ENCODE measurements at places on chromosomes 2 and 18.
A peak's percentile ranks its signal among the peaks of the same experiment; 100 is the strongest.

DNA sequence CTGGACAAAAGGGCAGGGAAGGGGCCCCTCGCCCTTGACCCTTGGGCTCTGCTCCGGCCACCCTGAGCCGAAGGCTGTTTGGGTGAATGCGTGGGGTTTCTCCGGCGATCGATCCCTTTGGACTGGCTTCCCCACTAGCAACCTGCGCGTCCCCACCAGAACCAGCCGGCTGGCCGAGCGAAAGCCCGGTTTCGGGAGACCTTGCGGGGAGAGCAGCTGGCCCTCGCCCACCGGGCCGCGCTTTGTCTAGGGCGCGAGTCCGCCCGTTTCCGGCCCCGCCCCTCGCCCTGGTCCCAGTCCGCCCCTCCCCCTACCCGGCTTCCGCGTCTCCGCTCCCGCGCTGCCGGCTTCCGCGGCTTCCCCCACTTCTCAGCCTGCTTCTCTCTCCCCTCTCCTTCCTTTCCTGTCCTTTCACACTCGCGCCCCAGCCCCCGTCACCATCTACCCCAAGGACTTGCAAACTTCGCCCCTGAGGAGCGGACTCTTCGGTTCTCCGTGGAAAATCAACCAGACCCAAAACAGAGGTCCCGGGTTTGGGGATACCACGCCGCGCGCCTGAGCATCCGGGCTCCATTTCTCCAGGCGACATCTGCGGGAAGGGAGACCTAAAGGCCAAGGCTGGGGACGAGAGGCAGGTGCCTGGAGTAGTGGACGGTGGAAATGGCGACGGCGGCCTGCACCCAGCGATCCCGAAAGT, 48.0 kb upstream of the ATP6V1B1 start:
- DNase-seq, result peak; percentile 58

- DNase-seq, result no peak
Measured at GRCh38 chr2:189024901-189025618, 50.9 kb downstream of the COL3A1 start.

DNA sequence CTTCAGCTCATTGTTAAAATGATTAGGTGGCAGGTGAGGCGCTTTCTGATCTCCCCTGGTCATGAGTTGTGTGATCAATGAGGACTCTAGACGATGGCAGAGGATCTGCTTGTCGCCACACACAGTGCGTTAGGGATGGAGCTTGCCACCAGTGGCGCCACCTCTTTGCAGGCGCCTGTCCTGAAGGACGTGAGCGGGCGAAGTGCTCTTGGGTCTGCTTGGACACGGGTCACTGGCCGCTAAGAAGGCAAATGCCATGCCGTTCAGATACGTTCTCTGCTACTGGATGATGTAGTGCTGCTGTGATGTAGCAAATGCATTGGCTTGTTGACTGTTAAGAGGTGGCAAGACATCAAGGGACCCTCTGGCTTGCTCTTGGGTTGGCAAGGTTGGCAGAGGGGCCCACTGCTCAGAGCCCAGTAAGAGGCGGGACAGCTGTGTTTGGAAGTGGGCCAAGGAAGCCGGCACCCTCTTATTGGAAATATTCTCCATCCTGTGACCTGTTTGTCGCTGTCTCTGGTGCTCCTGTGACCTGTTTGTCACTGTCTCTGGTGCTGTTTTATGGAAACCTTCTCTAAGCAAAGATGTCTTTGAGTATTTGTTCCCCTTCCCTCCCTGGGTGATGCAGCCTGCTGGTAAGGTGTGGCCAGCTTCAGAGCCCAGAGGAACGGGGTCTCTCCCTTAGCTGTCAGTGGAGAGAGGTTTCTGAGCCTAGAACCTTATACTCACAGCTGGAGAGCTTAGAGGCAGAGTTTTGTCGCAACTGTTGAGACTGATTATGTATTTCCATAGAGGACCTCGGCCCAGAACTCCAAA, 14.6 kb downstream of the LDLRAD4 start:
- no peak for DNase-seq

DNA sequence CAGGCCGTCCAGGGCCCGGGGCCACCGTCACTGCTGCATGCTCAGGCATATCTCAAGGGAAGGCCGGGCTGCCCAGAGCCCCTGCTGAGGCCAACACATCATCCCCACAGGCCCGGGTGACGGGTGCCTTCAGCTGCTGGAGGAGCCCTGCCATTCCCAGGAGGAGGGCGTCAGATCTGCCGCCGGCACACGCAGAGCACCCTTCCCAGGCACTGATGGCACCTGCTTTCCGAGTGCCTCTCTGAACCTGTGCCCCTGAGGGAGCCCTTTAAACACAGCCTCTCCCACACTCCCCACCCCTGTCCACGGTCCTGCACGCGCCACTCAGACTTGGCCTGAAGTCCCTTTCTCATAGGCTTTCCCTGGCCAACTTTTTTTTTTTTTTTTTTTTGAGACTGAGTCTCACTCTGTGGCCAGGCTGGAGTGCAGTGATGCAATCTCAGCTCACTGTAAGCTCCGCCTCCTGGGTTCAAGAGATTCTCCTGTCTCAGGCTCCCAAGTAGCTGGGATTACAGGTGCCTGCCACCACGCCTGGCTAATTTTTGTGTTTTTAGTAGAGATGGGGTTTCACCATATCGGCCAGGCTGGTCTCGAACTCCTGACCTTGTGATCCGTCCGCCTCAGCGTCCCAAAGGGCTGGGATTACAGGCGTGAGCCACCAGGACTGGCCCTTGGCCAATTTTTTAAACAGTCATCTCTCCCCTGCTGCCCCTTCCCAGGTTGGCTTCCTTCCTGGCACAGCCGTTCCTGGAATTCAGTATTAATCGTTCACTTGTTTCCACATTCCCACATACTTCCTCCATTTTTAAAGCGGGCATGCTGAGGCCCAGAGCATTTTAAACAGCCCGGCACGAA, 211.7 kb downstream of the NDUFA10 start:
- DNase-seq, result no peak

GRCh38 chr2:28068088-28068487, 177.6 kb downstream of the BABAM2 start:
- no peak for DNase-seq

- no peak for DNase-seq
Measured at GRCh38 chr18:785242-785641, 26.8 kb downstream of the YES1 start.

DNA sequence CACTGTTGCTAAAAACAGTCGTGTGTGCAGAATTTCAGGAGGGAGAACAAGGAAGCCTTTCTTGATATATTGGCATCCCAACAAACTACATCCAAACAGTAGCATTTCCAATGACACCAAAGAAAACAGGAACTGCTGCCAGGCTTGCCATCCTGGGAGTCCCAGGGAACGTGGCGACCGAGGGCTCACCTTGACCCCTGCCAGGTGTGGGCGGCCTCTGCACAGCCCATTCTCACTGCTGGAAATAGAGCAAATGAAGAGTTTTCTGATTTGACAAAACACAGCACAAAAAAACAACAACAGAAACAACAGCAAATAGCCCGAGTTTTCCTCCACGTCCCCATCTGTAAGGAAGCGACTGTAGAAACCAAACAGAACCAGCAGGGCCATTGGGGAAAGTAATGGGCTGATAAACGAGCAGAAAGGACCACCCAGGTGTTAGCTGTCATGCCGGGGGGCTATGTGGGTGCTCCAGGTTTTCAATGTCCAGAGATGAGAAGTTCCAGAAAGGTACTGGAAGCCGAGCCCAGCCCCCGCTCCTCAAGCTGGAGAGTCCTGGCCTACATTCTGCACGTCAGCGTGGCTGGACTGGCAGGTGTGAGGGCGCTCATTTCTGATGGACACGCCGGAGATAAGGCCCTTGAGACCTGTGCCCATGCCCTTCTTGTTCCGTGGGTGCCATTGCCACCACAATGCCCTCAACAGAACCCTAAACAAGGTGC, 80.8 kb downstream of the TWIST2 start:
- no peak for DNase-seq

DNA sequence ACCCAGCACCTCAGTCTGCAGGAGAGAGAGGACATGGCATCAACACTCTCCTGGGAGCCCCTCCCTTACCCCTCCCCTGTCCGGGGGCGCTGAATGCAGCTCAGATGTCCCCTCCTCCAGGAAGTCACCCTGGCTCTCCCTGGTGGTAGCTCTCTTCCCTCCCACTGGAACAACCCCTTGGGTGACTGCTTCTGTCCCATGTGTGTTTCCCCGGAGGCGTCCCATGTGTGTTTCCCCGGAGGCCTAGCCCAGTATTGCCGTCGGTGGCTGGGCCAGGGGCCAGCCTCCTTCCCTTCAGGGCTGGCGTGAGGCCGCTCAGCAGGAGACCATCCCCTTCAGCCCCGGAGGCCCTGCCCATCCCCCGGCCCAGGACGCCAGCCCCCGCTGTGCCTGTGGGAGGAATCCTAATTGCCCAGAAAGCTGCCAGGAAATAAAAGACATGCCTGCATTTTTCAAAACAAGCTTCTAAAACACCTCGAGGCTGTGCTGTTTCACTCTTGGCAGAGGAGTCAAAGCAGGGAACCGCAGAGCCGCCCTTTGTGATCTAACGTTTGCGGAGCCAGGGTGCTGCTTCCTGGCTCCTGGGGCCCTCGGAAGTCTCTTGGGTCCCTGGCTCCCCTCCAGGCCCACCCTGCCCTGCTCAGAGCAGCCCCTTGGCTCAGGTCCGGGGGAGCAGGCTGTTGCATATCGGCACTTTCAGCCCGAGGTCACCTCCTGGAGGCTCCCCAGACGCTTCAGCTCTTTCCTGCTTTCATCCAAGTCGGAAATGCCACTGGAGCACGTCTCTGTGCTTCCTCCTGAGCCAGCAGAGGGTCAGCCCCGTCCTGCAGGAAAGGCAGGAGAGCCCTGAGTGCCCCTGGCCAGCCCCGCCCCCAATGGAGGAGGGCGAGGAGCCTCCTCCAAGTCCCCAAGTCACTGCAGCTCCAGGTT, 11.4 kb downstream of the SNED1 start:
- DNase-seq, result no peak

DNA sequence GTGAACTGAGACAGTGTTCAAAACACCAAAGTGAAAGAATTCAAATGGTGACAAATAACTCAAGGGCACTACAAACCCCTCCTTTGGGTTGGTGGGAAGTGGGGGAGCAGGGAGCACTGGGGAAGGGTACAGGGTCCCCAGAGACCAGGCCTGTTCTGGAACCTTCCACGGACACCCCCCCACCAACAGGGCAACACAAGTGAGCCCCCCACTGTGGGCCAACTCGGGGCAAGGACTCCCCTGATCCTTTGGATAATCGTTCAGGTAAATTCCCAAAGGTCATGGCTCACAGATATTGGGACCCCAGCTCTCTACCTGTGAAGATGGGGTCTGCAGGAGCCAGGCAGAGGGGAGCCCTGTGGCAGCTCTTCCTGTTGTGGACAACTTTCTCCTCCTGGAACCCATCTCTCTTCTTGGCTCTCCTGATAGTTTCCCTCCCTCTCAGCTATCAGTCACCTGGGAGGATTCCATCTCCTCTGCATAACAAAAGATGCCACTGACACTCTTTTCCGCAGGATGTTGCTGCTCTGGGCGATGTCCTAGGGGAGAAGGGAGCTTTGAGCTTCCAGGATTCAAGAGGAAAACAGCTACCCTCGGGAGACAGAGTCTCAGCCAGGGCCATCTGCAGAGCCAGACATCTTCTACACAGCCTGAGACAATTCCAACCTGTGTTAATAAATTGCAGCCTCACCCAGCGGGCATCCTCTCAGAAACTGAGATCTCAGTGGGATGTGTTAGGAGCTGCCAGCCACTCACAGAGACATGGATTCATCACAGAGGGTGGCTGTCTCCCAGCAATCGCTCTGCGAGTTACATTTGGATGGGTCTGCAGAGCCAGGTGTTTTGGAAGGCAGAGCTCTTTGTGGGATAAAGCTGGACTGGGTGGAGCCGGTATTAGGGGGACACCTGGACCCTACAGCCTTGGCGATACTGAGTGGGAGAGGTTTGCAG, 35.4 kb downstream of the MBP start:
- no peak for DNase-seq

DNA sequence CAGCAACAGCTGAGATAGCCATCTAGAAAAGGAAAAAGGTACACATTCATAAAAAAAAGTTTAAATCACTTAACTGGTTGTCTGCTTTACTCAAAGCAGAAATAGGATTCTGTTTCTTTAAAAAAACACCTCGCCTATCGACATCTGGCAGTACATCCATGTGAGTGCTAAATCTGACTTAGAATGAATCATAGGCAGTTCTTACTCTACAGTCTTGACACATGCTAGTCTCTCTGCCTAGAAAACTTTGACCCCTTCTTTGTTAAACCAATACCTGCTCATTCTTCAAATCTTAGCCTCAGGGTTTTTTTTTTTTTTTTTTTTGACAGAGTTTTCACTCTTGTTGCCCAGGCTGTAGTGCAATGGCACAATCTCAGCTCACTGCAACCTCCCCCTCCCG, 37.1 kb upstream of the GPR75 start:
- no peak for DNase-seq

- no peak for DNase-seq
Measured at GRCh38 chr18:75246721-75247610, 36.4 kb downstream of the TSHZ1 start.

GRCh38 chr2:51595836-51596235, 563.9 kb upstream of the NRXN1 start:
- DNase-seq, result no peak

- no peak for DNase-seq
Measured at GRCh38 chr2:6236317-6236716, 544.1 kb downstream of the SOX11 start.

All from NCI-H1048 (cell line).